ENCODE measurements at places on chromosomes 2 and 18.

GRCh38 chr2:39445934-39446333 lies 8.8 kb upstream of the MAP4K3 start:
- no peak for DNase-seq

- no peak for DNase-seq
Observed at GRCh38 chr18:61400016-61400635, 66.9 kb downstream of the CDH20 start.

DNA sequence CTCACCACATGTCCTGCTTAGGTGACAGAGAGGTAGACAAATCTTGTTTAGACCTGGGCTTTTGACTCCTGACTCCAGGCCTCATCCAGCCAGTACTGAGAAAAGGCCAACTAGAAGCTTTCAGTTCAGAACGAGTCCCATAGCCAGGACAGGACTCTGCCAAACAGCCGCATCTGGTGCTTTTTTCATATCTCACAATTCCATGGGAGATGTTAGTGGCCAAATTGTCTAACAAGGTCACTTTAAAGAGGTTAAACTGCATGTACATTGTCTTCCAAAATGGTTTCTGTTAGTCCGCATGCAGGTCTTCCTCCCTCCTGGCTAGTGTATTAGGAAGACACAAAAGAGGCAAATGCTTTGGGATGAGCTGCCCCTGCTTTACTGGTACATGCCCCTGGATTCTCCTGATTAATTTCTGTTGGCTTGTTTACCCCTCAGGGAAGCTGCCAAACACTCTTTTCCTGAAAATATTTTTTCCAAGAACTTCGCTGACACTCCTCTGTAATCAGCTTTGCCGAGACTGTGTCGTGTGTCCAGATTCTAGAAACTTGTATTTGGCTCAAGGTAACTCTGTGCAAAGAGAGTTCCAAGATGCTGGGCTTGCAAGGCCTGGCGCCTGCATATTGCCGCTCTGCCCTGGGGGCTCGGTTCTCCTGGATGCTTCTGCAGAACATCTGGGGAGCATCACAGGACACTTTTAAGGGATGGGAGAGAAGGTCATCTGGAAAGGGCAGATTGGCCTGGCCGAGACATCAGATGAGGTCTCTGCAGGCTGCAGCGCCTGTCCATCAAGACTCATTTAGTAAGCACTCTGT lies 209.2 kb upstream of the APCDD1 start:
- DNase-seq: no peak

DNA sequence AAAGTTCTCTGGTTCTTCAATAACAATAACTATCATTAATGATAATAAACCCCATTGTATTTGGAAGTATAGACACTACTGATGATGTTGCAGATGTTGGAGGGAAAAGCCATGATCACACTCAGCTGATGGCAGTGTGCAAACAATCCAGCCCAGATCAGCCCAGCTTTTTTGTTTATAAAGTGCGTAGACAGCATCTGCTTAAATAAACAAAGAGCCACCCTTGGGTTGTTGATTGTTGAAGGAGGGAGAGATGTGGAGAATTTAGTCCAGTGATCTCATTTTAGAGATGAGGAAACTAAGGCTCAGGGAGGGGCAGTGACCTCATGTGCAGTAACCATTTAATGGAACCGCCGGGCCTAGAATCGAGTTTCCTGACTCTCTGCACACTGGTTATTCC lies 56.0 kb upstream of the MEX3C start:
- no peak for DNase-seq

- no peak for DNase-seq
Observed at GRCh38 chr2:134208825-134209224, 45.0 kb upstream of the MGAT5 start.

DNA sequence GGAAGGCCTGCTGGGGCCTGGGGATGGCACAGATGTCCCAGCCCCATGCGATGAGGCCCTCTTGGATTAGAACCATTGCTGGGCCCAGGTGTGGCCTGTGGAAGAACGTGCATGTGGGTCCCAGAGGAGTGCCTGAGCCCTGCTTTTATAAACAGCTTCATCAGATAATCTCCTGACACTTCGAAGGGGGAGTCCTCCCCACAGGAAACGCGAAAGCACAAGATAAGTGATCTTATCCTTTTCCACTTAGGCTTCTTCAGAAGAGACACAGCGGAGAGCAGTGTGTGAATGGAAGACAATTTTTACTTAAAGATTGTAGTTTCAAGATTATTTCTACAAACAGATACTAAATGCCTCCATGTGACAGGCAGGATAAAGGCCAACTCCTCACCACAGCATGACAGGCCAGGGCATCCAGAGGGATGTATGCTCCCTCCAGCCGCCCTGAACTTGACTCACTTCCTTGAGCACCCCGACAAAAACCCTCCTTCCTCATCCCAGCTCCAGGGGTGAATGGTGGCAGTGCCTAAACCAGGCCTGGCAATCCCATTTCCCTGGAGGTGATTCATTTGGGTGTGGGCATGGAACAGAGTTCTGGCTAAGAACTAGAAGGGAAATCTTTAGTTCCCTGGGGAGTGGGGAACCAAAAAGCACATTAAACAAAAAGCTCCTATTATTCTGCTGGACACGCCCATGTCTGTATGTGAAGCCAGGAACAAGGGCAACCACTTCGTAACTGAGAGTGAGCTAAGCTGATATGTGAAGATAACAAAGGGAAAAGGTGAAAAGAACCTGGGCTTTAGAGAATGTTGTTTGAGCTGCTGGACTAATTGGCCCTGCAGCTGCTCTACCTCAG lies 56.2 kb upstream of the TMEM163 start:
- no peak for DNase-seq

DNA sequence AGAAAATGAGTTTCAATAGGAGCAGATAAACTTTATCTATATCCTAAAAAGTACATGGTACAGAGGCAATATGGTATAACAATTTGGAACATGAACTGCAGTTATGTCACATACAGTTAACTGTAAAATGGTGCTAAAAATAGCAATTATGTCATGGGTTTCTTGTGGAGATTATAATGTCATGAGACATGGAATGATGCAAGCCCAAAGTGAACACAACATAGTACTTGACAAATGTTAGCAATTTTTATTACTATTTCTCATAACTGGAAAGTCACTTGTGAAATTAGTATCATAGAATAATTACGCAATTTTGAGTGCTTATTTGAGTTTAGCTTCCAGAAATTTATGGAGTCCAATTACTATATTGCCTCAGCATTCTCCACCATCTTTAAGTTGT lies 1263.4 kb downstream of the DSC3 start:
- no peak for DNase-seq

GRCh38 chr2:86633155-86633651 lies 9.5 kb upstream of the RNF103 start:
- DNase-seq: no peak

DNA sequence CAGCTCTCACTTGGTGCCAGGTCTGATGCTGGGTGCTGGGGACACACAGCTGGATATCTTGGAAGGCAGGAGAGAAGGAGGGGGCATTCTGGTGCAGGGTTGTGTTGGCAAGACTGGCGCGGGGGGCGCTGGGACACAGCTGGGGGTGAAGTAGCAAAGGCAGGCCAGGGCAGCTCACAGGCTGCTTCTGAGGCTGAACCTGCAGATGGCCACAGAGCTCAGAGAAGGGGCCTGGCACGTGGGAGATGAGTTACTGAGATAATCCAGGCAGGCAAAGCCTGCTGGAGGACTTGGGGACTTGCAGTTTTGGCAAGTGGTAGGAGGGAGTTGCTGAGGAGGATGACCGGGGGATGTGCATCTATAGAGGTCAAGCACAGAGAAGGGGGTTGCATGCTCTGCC lies 16.2 kb upstream of the DGKD start:
- DNase-seq: no peak

DNA sequence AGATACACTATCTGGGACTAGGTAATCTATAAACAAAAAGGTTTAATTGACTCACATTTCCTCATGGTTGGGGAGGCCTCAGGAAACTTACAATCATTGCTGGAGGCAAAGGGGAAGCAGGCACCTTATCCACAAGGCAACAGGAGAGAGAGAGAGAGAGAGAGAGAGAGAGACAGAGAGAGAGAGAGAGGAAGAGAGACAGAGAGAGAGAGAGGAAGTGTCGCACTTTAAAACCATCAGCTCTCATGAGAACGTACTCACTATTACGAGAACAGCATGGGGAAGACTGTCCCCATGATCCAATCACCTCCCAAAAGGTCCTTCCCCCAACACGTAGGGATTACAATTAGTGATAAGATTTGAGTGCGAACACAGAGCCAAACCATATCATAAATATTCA lies 253.5 kb upstream of the TRIB2 start:
- DNase-seq: no peak

DNA sequence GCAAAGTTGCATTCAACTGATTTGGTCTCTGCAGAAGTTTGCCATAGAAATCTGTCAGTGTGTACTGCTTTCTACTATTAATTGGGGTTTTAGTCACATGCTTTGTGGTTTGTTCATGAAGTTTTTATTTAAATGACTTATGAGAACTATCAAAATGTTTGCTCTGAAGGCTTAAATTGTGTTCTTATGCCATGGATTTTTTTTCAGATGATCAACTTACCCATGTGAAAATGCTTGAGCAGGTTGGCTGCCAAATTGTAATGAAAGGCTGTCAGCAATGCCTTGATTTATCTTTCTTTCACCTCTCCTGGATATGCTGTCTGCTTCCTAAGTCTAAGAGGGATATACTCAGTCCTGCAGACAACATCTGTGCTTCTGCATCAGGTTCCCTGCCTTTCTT lies 50.7 kb downstream of the FMNL2 start:
- no peak for DNase-seq

GRCh38 chr18:8260319-8260718 lies 348.9 kb upstream of the RAB12 start:
- DNase-seq: no peak

DNA sequence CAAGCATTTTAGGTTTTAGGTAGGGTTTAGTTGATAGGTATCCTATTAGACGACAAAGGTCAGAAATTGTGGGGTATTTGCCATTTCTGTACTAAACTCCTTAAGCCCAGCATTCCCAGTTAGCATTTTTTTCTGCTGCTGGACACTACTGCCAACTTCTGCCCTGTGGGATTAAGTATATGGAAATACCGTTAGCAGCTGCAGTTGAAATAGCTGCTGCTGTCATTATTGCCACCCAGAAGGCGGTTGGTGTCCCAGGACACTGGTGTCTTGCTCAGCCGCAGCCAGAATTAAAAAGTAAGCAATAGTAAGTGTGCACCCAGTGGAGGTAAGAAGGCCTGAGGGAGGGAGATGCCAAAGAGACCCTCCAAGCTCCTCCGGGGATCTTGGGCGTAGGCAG lies 1.9 kb upstream of the UXS1 start:
- DNase-seq: no peak

- DNase-seq: no peak
Observed at GRCh38 chr2:148615381-148615841, 29.1 kb upstream of the EPC2 start.

DNA sequence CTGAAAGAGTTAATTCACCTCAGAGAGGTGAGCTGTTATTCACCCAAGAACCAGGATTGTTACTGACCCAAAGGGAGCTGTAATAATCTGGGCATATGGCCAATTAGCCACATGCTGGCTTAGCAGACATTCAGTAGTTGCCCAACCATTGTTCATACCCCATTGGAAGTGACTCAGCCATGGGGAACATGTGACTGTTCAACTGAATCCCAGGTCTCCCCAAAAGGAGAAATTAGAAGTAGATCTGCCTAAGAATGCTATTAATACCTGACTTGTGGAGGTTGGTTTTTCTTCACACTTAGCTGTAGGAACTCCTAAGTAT lies 272.6 kb upstream of the UBE2E3 start:
- DNase-seq: peak; percentile 89

- DNase-seq: no peak
Observed at GRCh38 chr2:9033385-9034168, 30.1 kb upstream of the MBOAT2 start.

DNA sequence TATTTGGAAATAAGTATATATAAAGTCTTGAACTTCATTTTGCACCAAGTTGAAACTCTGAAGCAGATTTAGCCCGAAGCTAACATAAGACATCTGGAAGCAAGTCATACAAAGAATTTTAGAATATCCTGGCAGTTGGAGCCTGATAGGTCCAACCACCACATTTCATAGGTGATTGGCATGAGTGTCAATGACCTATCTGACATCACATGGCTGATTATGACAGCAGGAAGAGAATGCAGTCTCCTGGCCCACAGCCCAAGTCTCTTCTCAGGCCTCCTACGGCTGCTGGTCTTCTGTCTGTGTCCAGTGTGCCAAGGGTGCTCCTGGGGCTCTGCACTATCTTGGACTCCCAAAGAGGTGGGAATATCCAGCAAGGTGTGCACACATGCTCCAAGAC lies 325.7 kb upstream of the ACVR2A start:
- no peak for DNase-seq

DNA sequence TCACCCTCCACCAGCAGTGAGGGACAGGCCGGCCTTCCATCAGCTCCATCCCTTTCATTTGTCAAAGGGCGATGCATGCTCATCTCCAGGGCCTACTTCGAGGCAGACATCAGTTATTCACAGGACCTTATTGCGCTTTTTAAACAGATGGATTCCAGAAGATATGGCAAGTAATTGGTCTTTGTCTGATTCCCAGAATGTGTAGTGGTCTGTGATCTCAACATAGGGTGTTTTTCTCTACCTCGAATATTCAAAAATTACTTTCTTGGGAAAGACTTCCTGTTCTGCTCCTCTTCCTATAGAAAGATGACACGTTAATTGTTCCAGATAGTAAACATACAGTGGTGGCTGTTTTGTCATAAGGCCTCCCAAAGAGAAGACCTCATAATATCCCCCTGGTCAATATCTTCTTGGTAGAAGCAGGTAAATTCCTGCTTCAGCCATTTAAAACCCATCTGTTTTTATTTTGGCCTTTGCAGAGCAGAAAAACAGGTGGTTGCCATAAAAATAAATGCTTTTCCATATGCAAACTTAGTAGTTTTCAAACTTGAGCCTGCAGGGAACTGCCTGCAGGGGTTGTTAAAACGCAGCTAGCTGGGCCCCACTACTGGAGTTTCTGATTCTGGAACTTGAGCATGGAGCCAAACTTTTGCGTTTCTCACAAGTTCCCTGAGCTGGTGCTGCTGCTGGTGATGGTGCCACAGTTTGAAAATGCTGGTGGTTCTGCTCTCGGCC lies 8.2 kb downstream of the SMARCAL1 start:
- DNase-seq: no peak

DNA sequence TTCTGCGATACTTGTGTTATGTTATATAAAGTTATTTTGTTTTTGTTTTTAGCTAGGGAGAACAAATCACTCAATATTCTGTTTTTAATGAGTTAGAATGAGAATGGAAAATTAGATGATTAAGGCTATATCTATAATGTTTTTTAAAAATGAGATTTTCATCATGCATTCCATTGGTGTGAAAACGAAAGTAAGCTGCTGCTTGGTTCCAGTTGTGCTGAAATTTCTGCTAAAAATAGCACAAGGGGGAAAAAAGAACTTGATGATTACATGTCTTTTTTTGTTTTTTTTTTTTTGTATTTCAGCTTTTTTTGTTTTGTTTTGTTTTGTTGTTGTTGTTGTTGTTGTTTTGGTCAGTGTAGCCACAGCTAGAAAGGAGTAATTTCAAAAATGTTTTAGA lies 242.6 kb upstream of the KCNJ3 start:
- DNase-seq: no peak

All from RCC 7860 (cell line).